ENCODE measurements at places on chromosomes 1 and 21. TPM values are rescaled to one million over a fixed set of nuclear protein-coding genes. Genes with fewer than 3 reads are reported as not detected.

SLC1A7 gene
- total RNA-seq: 0.44 TPM

GBP4 gene
- total RNA-seq: 6.2 TPM

DNA sequence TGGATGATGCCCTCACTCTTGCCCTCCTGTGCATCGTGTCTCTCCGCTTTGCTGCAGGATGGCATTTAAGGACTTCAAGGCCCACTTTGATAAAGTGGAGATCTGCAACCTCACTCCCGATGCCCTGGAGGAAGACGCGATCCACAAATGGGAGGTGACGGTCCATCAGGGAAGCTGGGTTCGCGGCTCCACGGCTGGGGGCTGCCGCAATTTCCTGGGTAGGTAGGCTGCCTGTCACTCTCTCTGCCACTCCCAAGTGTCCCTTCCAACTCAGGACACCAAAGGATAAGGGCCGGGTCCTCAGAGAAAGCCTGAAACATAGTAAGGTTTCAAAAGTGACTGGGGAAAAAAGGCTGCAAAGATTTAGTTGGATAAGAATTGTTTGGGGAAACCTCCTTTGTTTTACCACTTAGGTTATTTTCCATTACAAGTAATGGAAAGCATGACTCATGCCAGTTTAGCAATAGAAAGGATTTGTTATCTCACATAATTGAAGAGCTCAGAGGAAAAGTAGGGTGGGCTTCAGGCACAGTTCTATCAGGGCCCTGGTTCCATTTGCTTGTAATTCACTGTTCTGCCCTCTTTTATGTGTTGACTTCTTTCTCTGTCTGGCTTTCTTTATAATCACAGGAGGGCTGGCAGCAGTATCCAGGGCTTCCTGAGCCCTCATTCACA lies 31.9 kb downstream of the CAPN9 start:
- DNase-seq: no peak

- DNase-seq: no peak
These were observed 5.2 kb downstream of the ITPKB start for GRCh38 chr1:226733876-226734275.

DNA sequence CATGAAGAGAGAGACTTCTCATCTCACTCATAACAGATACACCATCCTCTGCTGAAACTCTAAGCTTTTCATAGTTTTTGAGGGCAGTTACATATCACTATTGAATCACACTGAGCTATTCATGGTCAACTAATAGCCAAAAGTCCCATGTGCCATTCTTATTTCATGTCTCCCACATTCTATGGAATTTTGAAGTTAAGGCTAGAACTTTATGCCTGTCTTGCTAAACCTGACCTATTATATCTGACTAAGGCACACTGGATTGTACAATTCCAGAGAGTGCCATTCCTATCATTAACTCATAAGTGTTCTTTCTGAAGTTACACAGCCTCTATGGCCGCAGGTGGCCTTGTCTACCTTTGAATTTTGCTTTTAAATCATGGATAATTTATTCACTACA lies 254.3 kb downstream of the PTPRC start:
- no peak for DNase-seq

DNA sequence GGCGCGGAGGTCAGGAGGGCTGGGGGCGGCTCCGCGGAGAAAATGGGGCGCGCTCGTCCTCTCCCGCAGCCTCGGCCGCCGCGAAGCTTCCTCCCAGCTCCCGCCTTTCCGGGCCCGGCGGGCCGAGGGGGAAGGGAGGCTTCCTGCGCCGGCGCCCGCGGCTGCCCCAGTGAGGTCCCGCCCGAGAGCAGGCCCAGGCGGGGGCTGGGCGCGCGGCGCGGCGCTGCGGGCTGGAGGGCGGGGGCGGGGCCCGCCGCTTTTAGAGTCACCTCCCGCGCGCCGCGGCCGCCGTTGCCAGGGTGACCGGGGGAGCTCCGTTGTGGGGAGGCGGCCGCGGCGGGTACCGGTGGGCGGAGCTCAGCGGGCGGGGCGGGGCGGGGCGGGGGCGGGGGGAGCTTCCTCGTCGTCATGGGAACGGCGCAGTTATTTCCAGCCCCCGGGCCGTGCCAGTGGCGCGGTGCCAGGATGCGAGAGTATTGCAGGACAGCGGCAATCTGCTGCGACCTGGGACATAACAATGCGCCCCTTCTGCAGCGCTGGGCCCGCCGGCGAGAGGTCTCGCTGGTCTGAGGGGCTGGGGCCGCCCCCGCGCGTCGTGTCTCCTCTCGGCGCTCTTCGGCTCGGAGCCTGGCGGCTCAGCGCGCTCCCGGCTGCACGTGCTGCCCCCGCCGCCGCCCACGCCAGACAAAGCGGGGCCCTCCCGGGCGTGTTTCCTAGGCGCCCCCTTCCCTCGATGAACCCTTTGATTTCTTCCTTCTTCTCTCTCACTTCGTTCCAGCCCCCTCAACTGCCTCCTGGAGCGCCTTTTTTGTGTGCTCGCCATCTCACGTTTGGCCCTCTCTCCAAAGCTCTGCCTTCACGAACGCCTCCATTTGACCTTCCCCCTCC lies 16.9 kb downstream of the IER5 start:
- DNase-seq: peak; percentile 97

All from left ventricle myocardium inferior (tissue), 1 donor.